Hematopoietic multipotent progenitor cell treated with erythropoietin and hydrocortisone succinate and interleukin-3 and kit ligand, for 8 days (in vitro differentiated cells): ENCODE measurements at places on chromosomes 7 and 10.

DNA sequence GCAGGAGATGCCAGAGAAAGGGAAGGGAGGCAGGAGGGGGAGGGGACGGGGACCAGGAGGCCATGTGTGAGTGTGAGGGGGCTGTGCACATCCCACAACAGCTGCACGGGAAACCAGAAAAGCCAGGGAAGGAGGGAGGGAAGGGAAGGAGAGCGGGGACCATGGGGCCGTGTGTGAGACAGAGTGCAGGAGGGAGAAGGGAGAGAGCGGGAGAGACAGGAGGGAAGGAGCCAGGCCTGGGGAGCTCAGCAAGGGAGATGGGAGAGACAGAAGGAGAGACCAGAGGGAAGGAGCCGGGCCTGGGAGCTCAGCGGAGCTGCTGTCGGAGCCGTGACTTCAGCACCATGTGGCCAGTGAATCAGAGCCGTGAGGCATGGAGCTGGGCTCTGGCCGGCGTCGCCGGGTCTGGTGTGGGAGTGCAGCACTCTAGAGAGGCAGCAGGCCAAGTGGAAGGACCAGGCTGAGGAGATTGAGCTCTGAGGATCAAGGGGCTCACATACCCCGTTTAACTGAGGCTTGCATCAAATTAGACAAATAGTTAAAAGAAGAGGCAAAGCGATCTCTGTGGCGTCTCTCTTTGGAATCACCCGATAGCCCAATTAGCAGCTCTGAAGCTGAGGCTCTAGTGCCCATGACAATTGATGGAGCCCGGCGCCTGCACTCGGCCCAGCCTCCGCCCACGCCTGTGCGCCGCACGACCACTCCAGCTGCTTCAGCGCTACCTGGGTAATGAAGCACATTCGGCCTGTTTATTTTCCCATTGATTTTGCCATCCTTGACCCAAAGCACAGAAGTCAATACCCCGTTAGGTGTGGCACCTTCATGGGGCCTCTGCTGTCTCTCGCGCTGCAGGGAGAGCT lies 150.4 kb downstream of the MAD1L1 start:
- DNase-seq, result no peak

DNA sequence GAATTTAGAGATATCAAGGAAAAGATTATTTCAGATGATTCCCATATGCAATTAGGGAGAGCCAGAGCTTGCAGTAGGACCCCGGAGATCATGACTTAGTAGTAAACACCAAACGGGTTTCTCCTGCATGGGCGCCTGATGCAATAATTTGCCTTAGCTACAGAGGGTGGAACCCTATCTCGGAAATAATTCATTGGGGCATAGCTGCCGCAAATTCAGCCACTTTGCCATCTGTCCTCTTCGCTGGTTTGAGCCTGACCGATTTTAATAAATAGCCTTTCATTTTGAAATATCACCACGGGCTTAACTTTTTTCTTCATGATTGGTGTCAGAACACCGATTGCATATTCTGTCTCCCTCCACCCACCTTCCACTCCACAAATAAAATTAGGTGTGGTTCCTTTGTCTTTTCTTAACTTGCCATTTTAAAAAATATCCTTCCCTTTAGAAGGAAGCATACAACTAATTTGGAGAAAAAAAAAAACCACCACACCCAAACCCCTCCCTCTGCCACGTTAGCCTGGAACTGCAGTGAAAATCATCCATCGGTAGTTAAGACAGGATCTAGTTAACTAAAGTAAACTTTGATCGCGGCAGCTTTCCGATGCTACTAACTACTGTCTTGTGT lies 1.4 kb downstream of the GARS1 start:
- DNase-seq, result peak; percentile 58

DNA sequence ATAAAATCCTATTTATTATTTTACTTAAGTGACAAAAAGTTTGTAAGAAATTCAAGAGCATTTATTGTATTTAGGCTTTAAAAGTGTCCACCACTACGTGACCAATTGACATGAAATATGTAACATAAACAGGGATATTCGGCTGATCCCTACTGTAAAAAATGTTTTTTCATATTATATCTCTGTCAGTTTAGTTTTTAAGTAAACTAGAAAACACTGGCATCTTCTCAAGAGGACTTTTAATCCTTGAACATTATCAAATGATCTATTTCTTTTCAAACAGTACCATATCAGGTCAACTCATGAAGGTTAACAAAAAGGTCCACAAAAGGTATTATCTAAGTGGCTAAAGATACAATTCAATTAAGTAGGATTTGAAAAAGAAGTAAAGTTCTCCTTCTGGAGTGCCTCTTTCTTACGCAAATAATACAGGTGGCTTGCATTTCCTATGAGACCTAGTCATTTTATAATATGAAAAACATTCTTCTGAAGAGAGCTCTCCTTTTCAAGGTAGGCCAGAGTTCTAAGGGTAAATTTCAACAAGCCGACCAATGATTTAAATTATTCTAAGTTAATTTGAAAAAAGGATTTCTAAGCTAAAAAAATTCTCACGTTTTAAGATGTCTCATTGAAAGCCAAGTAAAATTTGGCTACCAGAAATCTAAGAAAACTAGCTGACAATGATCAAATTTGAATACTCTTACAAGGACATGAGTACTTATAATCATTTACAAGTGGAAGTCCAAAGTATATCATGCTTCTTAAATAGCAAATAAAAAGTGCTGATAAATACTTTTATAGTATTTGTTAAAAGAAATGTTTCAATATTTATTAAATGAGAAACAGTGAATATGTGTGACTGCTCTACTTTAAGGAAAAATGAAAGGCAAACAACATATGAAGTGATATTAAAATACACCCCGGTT lies 133.5 kb downstream of the NRBF2 start:
- peak; percentile 48 for DNase-seq

GRCh38 chr7:44849885-44850544 lies 2.1 kb upstream of the H2AZ2 start:
- no peak for DNase-seq

GRCh38 chr7:96822824-96823223 lies 113.2 kb upstream of the SEM1 start:
- DNase-seq, result no peak

- DNase-seq, result no peak
Observed at GRCh38 chr7:139976838-139977656, 85.7 kb downstream of the PARP12 start.

GRCh38 chr7:105760551-105761447 lies 115.6 kb downstream of the ATXN7L1 start:
- DNase-seq, result no peak

DNA sequence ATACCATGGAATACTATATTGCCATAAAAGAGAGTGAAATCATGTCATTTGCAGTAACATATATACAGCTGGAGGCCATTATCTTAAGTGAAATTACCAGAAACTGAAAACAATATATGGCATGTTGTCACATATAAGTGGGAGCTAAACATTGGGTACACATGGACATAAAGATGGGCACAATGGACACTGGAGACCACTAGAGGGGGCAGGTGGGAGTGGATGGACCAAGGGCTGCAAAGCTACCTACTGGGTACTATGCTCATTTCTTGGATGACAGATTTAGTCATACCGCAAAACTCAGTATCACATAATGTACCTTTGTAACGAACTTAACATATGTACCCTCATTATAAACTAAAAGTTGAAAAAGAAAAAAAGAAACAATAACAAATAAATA lies 1167.6 kb downstream of the NXPH1 start:
- DNase-seq, result no peak

DNA sequence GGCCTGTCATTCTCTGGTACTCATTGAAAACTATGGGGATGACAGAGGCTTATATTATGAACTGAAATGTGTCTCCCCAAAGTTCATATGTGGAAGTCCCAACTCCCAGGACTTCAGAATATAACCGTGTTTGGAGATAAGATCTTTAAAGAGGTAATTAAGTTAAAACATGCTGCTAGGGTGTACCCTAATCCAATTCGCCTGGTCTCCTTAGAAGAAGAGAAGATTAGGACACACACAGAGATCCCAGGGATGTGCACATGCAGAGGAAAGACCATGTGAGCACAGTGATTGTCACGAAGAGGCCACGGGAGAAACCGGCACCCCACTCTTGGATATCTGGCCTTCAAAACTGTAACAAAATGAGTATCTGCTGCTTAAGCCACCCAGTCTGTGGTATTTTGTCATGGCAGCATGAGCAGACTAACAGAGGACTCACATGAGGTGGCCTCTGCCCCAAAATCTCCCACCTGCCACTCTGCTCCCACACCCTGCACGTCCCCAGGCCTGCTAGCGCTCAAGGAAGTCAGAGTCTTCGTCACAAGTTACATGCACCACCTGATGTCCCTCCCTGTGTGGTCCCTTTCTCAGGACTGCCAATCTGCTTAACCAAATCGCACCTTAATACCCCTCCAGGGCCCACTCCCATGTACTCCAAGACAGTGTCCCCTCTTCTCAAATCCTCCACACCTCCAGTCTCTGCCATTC lies 26.8 kb downstream of the PLAC9 start:
- no peak for DNase-seq

- DNase-seq, result peak; percentile 71
Observed at GRCh38 chr7:29749701-29750321, 56.5 kb upstream of the WIPF3 start.

- peak; percentile 99 for DNase-seq
Observed at GRCh38 chr7:139915864-139916716, 87.0 kb downstream of the TBXAS1 start.

DNA sequence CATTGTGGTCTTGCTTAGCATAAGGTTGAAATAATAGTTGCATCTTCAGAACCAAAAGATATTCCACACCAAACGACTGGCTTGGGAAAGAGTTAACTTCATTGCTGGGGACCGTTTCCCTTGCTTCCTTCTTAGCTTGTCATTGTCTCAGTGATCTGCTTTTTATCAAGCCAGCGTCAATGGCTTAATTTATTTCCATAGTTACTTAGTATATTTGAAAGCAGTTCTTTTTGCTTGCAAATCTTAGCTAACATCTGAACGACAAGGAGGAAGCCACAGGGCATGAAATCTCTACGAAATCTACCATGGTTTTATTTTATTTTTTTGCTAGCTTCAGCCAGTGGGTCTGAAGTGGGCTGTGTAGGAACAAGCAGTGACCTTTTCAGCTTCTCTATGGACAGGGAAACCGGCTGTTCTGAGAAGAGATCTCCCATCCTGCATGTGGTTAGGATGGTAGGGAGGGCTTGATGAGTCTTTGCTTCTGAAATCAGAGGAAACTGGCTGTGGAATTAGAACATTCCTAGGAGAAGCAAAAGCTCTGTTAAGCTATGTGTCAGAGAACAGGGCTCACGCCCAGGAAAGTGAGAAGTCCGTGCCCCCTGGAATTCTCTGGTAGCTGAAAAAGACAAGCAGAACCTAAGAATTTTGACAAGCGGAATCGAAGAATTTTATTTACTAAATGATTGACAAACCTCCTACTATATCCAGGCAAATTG lies 8.0 kb downstream of the SLC18A2 start:
- no peak for DNase-seq

DNA sequence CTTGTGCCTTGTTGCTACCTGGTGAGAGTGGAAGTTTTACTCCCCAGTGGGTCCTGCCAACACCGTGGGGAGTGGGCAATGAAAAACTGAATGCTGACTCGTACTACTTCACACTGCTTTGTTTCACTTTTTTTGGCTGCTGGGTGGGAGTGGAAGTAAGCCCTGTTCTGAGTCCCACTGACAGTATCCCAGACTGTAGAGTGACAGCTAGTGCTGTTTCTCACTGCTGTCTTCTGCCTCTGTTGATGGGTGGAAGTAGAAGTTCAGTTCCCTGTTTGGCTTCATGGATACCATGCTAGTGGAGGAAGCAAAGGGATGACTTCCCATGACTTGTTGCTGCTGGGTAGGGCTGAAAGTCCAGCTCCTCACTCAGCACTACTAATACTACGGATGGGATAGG lies 98.4 kb downstream of the STK31 start:
- no peak for DNase-seq

GRCh38 chr10:27720529-27720928 lies 25.1 kb downstream of the MKX start:
- no peak for DNase-seq
